ENCODE measurements at places on chromosomes 5 and 9.

- no peak for DNase-seq
Measured at GRCh38 chr9:19969721-19970120, 180.9 kb upstream of the SLC24A2 start.

DNA sequence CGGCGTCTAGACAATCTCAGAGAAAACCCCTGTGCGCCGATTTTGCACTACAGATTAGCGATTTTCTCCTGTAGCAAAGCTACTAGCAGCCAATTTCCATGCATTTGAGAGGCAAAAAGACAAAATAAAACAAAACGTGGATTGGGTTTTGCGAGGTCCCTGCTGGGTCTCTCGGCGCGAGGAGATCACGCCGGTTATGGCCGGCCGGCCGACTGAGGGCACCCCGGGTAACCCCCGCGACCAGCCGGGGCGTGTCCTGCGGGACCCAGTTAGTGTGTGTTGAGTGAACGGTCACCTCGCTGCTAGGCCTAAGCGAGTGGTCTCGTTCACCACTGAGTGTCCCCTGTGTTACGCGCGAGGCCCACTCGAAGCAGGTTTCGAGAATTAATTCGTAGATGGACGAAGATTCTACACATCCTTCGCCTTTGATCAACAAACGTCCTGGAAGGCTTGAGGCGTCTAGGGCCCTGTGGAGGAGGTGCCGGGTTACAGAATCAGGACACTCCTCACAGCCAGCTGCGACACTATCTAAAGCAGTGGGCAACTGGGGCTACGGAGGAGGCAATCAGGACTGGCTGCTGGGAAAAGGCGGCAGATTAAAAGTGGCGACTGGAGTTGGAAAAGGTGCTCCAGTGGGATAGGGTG lies 764 bp upstream of the VDAC1 start:
- no peak for DNase-seq

DNA sequence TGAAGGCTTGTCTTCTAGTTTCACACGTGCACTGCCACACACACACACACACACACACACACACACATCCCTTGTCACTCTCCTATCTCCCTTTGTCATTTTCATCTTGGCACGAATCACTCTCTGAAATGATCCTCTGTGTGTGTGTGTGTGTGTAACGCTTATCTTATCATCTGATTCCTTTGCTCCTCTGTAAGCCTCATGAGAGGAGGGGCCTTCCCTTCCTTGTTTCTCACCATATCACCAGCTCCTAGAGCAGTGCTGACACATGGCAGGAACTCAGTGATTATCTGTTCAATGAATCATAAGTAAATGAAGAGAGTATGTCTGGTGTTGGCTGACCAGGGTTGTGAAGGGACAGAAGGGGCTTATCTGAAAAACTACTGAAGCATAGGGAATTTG lies 53.3 kb downstream of the PDE4D start:
- DNase-seq: no peak

DNA sequence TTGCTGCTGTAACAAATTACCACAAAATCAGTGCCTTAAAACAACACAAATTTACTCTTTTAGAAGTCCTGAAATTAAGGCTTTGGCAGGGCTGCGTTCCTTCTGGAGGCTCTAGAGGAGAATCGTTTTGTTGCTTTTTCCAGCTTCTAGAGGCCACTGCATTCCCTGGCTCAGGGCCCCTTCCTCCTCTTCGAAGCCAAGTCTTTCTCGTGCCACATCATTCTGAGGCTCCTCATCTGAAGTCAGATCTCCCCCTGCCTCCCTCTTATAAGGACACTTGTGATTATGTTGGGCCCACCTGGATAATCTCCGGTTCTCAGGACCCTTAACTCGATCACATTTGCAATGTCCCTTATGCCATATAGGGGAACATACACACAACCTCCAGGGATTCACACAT lies 48.0 kb downstream of the SLC22A5 start:
- DNase-seq: no peak
